ENCODE measurements at places on chromosomes 12 and 14.
A peak's percentile ranks its signal among the peaks of the same experiment; 100 is the strongest.

GRCh38 chr14:34665785-34666435 is 36.0 kb upstream of the SNX6 start:
- peak; percentile 71 for DNase-seq

GRCh38 chr12:74408601-74409166 is 129.0 kb upstream of the ATXN7L3B start:
- no peak for DNase-seq

DNA sequence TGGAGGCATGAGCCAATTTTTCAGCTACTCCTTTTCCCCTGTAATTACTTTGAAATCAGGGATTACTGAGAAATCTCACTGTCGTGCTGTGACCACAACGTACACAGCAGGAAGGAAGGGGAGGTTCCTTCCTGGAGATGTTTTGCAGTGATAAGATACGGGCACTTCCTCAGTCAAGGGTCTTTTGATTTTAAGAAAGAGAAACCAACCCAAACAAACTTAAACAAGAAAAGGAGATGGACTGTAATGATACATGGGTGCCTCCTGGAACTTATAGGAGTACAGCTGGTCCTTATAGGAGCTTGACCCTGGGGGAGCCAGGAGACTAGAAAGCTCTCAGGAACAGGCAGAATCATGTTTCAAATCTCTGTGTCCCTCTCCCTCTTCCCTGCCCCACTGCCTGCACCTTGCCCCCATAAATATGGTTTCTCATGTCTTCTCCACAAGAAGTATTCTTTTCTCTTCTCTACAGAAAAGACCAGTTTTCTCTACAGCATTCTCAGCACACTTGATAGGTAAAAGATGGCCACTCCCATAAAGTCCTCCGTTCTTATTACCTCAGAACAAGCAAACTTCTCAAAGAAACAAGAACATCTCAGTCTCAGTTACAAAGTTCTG is 281.1 kb upstream of the AMIGO2 start:
- DNase-seq: no peak

DNA sequence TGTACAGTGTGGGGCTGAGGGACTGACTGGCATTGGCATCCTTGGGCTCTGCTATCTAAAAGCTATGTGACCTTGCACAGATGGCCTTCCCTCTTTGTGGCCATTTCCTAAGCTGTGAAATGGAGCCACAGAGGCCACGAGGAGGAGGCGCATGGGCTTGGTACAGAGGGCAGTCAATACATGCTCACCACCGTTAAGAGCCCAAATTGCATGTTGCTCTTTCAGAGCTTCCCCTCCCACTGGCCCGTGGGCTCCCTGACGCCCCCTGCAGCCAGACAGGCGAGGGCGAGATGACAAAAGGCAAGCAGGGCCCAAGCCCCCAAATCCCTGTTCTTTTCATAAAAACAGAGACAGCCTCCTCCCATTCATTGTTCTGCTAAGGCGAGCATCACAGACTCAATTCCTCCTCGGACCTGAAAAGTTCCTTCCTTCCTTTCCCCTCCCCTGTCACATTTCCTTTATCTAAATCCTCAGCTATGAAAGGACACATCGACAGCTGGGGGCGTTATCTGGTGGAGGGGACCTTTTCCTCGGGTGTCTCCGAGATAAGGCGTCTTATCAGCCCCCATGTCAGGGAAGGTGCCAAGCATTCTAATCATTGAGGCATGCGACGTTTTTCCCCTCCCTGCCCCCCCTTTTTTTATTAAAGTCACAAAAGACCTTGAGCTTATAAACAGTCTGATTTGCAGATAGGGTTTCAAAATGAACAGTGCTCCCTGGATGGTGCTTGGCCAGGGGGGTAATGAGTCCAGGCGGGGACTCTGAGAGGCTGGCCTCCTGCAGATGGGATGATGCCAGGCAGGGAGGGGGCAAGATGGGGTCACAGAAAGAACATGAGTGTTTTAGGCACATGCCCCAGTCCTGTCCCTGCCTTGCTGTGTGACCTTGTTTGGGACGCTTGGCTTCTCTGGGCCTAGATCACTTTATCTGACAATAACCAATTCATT is 26.4 kb downstream of the FAM222A start:
- DNase-seq: no peak

DNA sequence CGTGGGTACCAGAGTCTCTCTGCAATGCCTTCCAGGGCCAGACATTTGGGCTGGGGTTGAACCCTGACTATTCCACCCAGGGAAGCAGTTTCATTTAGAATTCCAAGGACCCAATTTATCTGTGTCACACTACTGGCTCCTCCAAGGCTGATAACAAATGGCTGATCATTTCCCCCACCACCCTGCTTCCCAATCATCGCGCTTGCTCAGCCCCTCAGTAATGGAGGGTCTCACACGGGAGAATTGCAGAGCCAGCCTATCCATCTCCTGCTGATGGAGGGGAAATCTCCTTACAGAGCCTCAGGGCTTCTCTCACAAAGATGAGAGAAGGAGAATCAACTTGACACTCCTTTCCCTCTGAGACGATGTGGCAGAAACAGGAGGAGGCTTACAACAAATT is 78.4 kb upstream of the WSCD2 start:
- no peak for DNase-seq

Data from hepatic stellate cell (primary cell).